Stimulated activated CD4-positive, alpha-beta T cell treated with anti-CD3 and anti-CD28 coated beads, Interleukin-1b, Interleukin-23, amount 100 ng/mL, for 24 hours (primary cell): ENCODE measurements at places on chromosomes 6 and 20.

- DNase-seq: no peak
These were observed 280.6 kb downstream of the KHDC1L start for GRCh38 chr6:72944660-72945059.

DNA sequence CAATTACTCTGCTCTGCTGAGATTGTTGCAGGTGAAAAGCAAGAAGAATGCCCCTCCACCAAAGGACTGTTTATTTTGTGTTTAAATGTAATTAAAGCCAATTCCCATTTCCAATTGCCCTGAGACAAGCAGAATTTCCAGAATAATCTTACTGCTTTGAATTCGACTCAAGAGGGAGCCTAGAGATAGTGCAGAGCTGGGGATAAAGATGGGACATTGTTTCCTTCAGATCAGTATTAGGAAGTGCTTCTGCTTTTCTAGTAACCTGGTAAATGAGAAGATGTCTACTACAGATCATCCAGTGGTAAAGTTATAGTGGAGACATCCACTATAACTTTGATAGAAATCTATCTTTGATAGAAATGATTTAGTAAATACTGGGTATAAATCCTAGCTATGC, 326.9 kb downstream of the UBE3D start:
- DNase-seq: no peak

DNA sequence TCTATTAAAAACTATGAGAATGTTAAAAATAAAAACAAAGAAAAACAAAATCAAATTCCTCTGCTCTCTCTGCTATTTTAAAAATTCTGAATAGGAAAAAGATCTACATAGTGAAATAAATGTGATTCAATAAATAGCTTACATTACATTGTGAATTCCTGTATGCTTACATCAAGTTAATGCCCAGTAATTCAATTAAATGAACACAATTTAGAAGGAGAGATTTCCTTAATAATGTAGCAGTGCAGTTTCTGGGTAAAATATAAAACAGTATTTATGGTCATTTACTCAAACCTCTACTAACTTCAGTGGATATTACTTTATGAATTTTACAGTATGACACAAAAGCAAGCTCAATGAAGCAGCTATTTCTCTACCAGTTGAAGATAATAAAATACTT, 594.6 kb downstream of the EYS start:
- no peak for DNase-seq

DNA sequence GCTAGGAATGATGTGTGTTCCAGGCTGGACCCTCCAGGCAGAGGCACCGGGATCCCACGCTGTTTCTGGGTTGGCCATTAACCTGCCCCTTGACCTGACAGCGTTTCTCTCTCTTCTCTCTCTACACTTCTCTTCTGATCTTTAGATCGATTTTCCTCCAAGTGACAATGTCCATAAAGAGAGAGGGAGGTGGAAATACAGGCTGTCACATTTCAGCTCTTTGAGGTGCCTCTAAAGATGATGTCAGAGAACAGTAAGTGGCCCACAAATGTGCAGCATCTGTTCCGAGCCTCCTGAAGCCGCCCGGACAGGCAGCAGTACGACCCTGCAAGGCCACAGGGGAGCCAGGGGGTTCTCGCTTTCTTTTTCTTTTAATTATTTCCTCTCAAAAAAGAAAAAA, 2.5 kb upstream of the SLCO4A1 start:
- DNase-seq: no peak

DNA sequence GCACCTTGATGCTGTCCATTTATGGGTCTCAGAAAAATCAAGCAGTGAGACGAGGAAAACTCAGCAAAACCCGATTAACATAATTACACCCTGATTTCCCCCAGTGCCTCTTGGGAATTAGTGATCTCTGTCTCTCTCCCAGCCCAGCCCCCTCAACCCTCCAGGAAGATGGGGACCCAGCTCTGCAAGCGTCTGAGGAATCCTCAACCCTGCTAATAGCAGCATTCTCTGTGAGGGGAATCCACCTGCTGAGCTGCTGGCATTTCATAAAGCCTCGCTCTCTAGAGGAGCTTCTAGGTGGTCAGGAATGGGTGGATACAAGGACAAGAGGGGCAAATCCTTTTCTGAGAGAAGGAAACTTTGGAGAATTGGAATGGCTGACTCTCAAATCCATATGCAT, 13.9 kb downstream of the NR2E1 start:
- DNase-seq: no peak

DNA sequence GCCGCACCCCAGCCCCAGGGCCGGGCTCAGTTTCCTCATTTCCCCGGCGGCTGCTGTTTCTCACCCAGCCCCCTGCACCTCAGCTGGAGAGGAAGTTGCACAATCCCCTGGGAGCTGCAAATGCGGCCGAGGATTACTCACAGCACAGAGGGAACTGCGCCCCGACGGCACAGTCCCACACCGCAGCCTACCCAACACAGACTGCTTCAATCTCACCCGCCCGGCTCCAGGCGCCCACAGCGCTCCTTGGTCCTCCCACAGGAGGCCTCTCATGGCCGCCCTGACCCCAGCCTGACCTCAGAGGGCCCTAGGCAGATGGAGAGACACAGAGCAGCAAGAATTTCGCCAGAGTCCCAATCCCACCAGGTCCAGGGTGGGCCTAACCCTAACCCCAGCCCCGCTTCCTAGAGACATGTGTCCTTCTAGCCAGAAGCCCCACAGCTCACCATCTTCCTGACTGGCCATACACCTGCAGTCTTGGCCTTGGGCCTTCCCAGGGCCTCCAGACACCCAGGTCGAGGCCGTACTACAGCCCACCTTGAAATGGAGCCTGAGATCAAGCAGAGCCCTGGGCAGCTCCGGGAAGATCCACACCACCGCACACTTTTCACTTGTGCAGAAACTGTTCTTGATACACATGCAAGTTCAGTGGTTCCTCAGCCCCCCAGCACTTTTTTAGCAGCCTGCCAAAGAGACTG, 11.7 kb downstream of the TFEB start:
- no peak for DNase-seq

GRCh38 chr6:157443066-157443800, 62.2 kb downstream of the ZDHHC14 start:
- no peak for DNase-seq

DNA sequence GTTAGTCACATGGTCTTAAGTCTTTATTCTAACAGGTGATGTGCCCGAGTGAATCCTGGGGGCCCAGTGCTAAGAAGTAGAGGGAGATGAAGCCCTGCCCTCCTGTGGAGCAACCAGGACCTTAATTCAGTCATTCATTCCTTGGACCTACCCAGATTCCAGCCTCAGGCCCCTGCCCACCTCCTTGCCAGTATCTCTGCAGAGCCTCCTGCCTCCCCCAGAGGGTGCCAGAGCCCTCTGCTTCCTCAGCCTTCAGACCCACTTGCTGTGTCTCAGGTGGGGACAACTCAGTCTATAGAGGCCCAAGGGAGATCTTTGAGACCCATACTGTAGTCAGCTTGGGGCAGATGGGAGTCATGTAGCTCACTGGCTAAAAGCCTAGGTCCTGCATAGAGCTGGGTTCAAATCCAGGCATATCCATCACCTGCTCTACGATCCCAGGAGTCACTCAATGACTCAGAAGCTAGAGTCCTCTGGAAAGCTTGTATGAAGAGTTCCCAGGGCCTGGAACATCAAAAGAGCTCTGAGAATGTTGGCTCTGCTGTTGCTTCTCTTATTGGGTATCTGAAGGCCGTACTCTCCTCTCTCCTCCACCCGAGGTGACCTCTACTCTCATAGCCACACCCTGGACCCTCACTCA, 3.9 kb upstream of the SIGLEC1 start:
- DNase-seq: no peak

- DNase-seq: no peak
These were observed 295.5 kb upstream of the JARID2 start for GRCh38 chr6:14950103-14950969.

DNA sequence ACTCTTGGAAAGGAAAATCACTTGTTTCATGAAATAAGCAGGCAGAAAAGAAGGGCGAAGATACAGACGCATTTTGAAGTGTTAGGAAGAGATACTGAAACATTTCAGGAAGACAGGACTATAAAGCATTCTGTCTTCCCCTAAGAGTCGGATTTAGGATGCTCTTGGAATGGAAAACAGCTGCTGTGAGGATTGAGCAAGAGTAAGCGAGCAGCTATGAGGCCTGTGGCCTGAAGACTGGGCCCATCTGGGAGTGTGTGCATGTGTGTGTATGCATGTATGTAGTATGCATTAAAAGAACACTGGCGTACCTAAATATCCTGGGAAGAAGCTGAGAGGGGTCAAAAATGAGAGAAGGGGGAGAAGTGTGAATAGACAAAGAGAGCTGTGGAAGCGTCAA, 83.6 kb downstream of the SIM1 start:
- DNase-seq: no peak

- DNase-seq: no peak
These were observed 154.1 kb upstream of the BMP2 start for GRCh38 chr20:6613280-6613861.

GRCh38 chr6:33981861-33982260, 164.0 kb downstream of the GRM4 start:
- no peak for DNase-seq

- DNase-seq: no peak
These were observed 719 bp downstream of the SMPD2 start for GRCh38 chr6:109441069-109441816.

DNA sequence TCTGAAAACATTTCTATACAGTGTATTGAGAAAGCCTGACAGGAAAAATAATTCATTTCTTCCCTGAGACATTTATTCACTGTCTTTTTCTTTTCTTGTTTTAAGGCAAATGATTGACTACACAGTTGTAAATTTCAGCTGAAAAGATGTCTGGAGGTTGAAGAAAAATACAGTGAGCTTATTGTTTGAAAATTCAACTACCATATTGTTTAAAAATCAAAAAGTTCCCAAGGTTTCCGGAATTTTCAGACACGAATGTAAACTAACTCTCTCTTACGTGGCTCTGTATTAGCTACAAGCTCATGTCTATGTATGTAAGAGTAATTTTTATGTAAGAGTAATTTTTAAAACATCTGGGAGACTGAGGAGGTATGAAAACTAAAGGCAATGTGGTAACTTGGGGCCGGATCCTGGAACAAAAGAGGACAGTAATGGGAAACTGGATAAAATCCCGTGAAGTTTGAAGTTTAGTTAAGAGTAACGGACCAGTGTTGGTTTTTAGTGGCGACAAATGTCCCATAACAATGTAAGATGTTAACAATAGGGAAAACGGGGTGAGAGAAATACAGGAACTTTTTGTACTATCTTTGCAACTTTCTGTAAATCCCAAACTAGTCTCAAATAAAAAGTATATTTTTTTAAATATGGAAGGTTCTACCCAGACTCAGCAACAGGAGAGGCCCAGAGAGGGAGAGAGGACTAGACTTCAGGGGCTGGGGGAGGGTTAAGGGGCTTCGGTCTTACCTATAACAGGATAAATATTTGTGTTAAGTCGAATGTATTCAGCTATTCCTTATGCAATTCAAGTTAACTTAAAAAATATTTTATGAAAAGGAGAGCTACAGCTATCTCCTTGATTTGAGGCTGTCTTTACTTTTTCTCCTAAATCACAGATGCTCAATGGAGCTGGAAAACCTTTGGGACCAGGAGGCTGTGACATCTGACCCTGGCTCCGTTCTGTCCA, 1.3 kb downstream of the PTGIS start:
- DNase-seq: no peak

DNA sequence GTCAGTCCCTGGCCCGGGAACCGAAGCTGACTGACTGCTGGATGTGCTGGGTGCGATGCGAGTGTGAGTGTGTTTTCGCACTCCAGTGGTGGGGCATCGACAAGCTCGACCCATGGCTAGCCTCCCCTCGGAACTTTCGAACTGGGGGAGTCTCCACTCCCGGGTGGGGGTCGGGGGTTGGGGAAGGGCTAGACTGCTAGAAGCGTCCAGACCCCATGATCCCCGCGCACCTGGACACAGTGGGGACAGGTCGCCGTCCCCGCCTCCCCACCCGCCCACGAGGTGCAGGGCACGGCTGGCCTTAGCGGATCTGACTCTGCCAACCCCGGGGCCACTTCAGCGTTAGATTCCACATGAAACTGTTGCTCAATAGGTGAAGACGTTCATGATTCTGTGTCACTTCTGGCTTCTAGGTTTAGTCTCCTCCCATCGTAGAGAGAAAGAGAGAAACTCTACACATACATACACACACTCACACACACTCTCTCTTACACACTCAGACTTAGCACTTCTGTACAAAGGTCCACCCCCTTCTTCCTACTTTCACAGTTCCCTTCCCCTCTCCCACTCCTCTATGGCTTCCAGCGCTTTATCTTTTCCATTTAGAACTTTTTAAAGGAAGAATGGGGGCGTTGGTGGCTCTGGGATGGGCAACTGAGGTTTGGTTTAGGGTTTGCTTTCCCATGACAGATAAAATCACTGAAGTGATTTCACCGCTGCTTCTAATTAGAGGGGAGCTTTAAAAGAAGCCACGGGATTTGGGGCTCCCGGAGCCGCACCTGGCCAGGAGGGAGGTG, 5.1 kb upstream of the TFAP2A start:
- no peak for DNase-seq

DNA sequence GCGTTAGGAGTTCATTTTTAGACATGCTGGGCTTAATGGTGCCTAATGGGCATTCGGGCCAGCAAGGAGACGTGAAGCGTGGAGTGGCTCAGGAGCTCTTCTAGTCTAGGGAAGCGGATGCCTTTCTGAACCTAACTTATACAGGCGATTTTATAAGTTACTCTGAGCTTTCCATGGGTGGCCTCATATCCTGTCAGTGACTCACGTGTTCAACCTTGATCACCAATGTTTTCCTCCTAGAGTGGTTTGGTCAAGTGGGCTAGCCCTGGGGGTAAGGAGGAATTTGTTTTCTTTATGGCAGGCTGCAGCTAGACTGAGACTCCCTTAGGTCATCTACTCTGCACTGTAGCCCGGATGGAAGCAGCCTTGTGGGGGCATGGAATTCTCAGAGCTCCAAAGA, 52.1 kb downstream of the PLAGL1 start:
- no peak for DNase-seq

- DNase-seq: no peak
These were observed 116.0 kb downstream of the LRRC1 start for GRCh38 chr6:53910834-53911233.

DNA sequence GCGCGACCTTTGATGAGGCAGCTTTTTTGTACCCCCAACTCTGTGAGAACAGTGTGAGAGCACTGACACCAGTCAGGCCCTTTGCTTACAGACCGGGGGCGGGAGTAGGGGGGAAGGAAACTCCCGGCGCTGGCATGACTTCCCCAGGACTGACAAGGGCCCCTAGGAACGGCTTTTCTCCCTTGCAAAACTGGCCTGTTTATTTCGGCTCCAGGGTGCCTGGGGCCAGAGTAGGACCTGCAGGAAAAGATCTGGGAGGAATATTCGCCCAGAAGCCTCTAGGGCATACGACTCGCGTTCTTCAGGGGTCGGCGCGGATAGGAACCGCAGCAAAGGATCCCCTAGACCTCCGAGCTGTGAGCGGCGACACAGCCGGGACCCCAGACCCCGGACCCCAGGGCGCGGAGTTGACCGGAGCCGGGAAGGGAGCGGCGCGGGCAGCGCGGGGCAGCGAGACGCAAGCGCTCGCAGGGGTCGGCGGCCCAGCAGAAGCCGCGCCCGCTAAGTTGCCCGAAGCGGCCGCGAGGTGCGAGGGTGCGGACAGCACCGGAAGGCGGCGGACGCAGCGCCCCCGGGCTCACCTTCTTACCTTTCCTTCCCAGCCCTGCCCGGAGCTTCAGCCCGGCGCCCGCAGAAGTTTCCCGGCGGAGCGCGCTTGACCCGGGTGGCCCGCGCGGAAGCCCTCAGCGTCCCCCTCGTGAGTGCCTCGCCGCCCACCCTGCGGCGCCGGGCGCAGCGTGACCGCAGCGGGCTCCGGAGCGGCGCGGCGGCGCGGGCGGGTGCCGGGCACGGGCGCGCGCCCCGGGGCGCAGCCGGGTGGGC, at the start of gene POPDC3:
POPDC3 (minus strand) TSS at position 771 of the 822 bp plus-strand sequence. CDS start 18,105 bp downstream, outside the sequence.
- DNase-seq: no peak

- DNase-seq: no peak
These were observed 6.2 kb upstream of the CENPW start for GRCh38 chr6:126333729-126334128.
